GM03348 (cell line): ENCODE measurements at places on chromosomes 7 and 10.

DNA sequence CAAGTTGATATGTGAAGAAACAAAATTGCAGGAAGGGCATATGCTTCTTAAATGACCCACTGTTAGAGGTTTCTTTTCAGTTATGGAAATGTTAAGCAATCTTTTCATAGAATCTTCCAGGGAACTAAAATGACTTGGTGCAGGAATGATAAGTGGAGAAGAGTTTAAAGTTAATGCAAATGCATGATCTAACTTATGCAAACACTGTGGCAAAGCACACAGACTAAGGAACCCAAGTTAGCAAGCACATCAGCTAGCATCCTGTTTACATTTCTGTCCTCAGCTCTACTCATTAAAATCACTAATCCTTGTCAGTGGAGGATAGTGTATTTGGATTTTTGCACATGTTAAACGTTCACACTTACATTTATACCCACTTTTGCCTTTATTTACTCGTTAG lies 9.3 kb downstream of the CLCN1 start:
- no peak for DNase-seq

DNA sequence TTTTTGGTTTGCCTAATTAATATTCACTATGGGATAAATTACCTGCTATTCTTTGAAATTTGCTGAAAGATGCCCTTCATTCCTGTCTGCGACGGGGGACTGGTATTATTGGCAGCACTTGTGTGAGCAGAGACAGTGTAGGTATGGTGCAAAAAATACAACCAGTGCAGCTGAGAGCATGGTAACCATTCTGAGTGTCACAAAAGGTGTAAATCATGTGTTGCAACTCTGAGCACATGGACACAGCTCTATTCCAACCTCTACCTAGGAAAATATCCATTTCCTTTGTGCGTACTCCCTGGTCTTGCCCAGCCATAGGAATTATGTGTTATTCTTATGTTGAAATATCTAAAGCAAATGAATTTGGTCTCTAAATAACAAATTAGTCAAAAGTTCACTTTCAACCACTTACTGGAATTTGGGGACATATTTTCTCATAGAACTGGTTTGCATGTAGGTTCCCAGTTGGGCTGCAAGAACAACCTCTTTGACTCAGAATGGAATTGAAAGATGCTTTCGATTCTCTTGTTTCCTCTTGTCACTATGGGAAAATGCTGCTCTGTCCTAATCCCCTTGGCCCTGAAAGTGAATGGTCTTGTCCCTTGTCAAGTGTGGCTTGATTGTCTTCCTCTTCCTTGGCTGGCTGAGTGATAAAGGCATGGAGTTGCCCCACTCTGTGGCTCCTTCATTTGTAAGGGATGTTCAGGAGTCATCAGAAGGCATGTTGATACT lies 57.0 kb downstream of the CELF2 start:
- DNase-seq = no peak

- peak; percentile 57 for DNase-seq
Measured at GRCh38 chr10:61452655-61453641, at the start of gene TMEM26. Gene TMEM26, minus strand, starts transcription at chr10:61453381. Its CDS starts 300 bp downstream, at chr10:61453081.

DNA sequence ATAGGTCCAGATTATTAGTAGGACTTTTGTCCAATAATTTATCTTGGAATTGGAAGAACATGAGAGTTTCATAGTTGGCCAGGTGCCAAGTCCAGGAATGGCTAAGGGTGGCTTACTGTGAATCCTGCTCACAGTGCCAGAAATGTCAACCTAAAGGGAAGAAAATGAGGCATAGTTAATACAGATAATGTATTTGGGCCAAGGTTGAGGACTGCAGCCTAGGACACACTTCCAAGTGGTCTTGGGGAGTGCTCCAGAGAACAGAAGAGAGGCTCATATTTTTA lies 78.2 kb downstream of the MAPK8 start:
- DNase-seq = no peak

GRCh38 chr10:90929179-90929578 lies 8.3 kb upstream of the ANKRD1 start:
- DNase-seq = no peak

- no peak for DNase-seq
Measured at GRCh38 chr7:359226-359765, 69.3 kb downstream of the FOXL3 start.

DNA sequence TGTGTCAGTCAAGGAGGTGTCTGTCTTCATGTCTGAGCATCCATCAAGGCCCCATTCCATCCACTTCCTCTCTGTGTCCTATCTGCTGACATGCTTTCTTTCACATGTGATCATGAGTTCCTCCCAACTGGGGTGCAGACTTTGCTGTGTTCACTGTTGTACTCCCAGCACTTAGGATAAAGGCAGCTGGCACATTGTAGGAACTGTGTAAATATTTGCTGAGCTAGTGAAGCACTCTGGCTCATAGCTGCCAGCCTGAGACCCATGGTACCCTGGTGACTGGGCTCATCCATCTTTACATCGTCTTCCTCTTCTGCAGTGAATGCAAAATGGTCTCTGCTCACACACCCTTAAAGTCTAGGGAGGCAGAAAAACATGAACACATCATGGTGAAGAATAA lies 242.2 kb upstream of the IGFBP3 start:
- no peak for DNase-seq

DNA sequence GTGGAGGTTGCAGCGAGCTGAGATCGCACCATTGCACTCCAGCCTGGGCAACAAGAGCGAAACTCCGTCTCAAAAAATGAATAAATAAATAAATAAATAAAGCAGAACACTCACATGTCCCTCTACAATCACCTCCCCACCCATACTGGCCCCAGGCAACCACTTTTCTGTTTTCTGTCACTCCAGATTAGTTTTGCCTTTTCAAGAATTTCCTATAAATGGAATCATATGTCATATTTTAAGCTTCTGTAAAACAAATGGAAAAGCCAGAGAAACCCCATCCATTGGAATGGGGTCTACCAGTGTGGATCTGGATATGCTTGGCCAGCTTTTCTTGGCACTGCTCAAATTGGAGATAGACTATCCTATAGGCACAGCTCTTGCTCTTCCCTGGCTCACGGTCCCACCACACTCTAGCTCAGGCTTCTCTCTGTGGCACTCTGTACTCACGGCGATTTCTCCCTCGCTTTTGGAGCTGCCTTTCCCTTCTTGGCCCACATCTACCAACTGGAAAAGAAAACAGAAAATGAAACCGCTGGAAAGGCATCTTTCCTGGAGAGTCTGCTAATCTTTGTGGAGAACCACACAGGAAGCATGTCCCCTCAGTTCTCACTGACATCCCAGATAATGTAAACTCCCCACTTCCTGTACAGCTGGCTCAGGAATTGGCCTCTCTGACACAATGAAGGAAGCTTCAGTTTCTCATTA lies 210.1 kb downstream of the JCAD start:
- DNase-seq = peak; percentile 64

DNA sequence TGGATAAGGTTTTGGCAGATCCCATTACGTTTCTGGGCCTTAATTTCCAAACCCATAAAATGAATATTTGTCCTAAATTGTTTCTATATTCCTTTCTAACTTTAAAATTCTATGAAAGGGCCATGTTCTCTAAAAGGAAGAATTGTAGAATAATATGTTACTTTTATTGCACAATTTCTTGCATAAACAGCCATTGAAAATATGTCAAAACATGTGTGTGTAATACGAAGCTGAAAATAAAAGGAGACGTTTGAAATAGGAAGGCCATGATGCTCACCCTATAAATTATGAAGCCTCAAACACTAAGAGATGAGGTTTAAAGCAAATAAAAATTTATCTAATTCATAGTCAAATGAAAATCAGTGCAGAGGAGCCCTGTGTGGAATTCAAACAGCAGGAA lies 145.0 kb upstream of the LRRTM3 start:
- no peak for DNase-seq

- no peak for DNase-seq
Measured at GRCh38 chr10:5538892-5539651, 14.3 kb downstream of the CALML3 start.

GRCh38 chr10:48232717-48233447 lies 41.6 kb downstream of the FRMPD2 start:
- no peak for DNase-seq

- no peak for DNase-seq
Measured at GRCh38 chr10:52212802-52213201, 101.3 kb upstream of the DKK1 start.

DNA sequence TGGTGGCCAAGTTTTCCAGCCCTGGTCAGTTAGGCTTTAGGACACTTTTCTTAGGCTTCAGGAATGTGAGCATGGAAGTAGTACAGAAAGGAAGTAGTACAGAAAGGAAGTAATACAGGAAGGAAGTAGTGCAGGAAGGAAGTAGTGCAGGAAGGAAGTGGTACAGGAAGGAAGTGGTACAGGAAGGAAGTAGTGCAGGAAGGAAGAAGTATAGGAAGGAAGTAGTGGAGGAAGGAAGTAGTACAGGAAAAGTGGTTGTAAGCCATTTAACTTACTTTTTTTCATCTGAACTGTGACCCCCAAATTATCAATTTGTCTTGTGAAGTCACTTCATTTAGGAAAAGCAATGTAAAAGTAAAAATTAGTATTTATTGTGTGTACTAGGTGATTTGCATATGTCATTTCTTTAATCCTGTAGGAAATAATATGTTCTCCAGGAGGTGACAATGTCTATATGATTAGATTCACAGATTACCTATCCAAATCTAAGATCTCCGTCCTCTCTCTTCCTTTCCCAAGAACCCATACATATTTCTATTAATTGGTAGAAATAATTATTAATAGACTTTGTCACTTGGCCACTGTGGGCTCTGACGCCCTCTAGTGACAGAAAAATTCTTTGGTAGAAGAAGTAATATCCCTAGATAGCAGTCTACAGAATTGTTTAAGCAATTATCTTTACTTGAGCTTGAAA lies 3.9 kb upstream of the FAS start:
- DNase-seq = peak; percentile 35

DNA sequence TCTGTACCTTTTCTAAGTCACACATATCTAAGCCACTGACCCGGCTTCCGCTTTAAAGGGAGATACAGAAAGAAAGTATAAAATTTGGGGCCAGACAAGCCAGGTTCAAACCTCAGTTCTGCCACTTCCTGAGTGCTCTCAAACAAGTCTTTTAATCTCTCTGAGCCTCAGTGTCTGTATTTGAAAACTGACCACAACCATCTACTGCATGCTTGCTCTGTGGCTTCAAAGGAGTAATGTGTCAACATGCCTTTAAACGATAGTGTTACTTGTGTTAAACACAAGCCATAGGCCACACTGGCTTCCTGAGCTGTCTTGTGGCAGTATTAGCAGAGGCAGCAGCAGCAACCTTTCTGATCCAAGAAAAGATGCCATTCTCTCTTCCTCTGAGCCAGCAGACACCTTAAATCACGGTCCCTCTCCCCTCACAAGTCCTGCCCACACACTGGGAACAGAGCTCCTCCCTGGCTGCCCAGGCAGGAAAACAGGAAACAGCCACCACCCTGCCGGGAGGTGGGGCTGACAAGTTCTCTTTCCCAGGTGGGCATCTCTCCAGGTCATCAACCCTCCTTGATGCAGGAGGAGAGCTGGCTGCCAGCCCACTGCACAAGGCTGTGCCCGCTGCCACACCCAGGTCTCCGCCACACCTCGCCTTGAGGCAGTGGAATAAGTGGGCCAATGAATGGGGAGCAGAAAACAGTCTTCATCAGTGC lies 10.7 kb downstream of the HIP1 start:
- peak; percentile 47 for DNase-seq
